ENCODE measurements at places on chromosomes 3 and 15.

- no peak for DNase-seq
Observed at GRCh38 chr15:78046796-78047341, 30.6 kb downstream of the TBC1D2B start.

DNA sequence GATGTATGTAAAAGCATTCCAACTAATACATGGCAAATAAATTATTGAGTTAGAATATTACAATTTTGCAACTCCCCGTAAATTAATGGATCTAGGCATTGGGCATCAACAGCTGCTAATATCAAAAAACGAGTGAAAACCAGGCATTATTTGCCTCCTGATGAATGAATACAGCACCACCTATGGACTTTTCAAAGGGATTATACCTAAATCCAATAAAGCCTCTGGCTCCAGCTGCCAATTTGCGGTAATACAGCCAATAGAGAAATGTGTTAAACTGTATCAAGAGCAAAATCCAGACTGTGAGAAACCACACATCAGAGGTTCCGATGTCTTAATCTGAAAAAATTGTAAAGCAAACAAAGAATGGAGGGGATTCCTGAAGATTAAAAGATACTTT is 16.3 kb upstream of the A4GNT start:
- DNase-seq = no peak

DNA sequence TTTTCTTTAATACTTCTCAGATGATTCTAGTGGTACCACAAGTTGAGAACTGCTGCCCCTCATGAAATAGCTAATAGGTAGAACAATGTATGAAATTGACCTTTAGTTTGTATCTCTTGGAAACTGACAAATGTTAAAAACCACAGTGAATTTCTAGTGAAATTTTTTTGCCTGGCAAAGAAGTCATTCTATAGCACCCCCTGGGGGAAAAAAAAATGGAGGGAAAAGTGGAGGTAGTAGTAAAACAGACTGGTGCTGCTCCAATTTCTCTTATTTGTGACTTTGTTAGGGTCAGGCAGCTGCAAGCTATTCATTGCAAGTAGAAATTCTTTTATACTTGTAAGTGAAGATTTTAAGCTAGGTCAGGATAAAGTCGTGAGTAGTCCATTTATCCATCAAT is 605.0 kb downstream of the NLGN1 start:
- no peak for DNase-seq

- no peak for DNase-seq
Observed at GRCh38 chr15:89115547-89115946, 27.3 kb downstream of the ABHD2 start.

DNA sequence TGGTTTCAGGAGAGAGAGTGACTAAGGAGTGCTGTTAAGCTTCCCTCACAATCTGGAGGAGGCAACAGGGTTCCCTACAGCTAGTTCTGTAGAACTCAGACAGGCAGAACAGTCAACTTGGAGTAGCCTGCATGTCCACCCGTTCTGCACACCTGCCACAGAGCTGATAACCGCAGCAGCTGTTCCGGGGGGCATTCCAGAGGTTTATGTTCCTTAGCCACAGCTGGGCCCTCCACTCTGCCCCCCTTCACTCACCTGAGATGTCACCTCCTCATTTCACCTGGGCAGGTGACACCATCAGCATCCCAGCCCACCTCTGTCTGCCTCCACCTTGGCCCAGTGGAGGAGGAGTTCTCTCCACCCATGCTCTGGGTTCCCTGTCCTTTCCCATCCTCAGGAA is 22.6 kb downstream of the XYLB start:
- no peak for DNase-seq

- no peak for DNase-seq
Observed at GRCh38 chr3:194787072-194787471, 101.4 kb downstream of the FAM43A start.
